RWPE2 (cell line): ENCODE measurements at places on chromosomes 1 and 21.
A peak's percentile ranks its signal among the peaks of the same experiment; 100 is the strongest.

DNA sequence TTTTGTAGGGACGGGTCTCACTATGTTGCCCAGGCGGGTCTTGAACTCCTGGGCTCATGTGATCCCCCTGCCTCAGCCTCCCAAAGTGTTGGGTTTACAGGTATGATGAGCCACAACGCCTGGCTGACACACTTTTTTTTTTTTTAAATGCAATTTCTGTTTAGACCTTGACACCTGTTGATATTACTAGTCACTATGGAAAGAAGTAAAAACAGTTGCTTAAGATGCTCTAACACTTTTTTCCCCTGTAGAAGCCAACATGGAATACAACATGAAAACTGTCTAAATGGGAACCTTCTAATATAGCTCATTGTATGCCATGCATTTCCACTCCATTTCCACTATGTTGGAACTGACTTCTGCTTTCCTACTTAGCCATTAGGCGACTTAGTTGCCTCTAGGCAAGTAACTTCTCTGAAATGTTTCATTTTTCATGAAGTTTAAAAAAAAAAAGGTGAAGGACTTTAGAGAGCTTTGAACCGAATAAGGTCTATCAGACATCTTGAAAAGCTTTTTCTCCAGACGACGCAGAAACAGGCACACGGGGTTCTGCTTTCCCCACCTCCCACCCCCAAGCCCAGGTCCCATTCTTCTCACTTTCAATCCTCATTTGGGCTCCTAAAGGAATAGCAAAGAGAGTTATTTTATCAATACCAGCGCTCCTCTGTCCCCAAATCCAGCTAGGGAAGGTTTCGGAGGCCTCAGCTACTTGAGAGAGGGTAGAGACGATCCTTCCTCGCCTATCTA, 648 bp upstream of the DR1 start:
- no peak for DNase-seq
- H3K27ac ChIP-seq, result peak overlapping the region; percentile 90
- H3K4me3 ChIP-seq, result peak overlapping the region; percentile 89
- H3K4me1 ChIP-seq, result peaks cover 17% of the 10 kb centered on the region

- H3K4me1 ChIP-seq, result peaks cover 4% of the 10 kb centered on the region
- no peak for DNase-seq
- H3K27ac ChIP-seq, result no peak overlapping the region
- no peaks in the 10 kb centered on the region for H3K27me3 ChIP-seq
- H3K4me3 ChIP-seq, result no peak overlapping the region
- H3K36me3 ChIP-seq, result no peaks in the 10 kb centered on the region
Observed at GRCh38 chr1:63124666-63125191, 197.6 kb upstream of the FOXD3 start.

- peaks cover 9% of the 10 kb centered on the region for H3K4me1 ChIP-seq
- no peak overlapping the region for H3K4me3 ChIP-seq
- DNase-seq, result no peak
- no peak overlapping the region for H3K27ac ChIP-seq
Observed at GRCh38 chr1:62076286-62076685, 118.4 kb upstream of the L1TD1 start.

- H3K27me3 ChIP-seq, result no peaks in the 10 kb centered on the region
- DNase-seq, result no peak
- H3K4me1 ChIP-seq, result peaks cover 8% of the 10 kb centered on the region
- H3K4me3 ChIP-seq, result no peak overlapping the region
- no peak overlapping the region for H3K27ac ChIP-seq
- H3K36me3 ChIP-seq, result no peaks in the 10 kb centered on the region
Observed at GRCh38 chr1:201346337-201346939, 31.0 kb downstream of the TNNT2 start.

GRCh38 chr1:39524171-39524570, 32.7 kb downstream of the BMP8A start:
- DNase-seq, result no peak
- H3K27me3 ChIP-seq, result no peaks in the 10 kb centered on the region
- no peak overlapping the region for H3K27ac ChIP-seq
- no peaks in the 10 kb centered on the region for H3K36me3 ChIP-seq
- no peak overlapping the region for H3K4me3 ChIP-seq
